ENCODE measurements at places on chromosomes 11 and 22.

DNA sequence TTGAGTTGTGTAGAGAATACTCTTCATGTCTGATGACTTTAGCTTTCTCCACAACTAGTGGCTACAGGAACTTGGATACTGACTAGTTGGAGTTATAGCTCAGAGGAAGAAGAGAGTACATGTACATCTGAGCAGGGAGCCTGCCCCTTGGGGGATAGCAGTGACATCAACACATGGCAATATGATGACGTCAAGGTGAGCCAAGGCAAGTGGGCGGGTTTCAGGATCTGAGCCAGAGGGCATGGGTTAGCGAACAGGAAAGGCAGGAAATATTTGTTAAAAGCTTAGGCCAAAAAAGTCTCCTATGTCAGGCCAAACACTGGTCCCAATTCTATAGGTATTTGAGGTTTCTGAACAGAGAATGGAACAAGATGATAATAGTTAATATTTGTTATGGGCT, 42.0 kb upstream of the HORMAD2 start:
- peak; percentile 48 for DNase-seq

DNA sequence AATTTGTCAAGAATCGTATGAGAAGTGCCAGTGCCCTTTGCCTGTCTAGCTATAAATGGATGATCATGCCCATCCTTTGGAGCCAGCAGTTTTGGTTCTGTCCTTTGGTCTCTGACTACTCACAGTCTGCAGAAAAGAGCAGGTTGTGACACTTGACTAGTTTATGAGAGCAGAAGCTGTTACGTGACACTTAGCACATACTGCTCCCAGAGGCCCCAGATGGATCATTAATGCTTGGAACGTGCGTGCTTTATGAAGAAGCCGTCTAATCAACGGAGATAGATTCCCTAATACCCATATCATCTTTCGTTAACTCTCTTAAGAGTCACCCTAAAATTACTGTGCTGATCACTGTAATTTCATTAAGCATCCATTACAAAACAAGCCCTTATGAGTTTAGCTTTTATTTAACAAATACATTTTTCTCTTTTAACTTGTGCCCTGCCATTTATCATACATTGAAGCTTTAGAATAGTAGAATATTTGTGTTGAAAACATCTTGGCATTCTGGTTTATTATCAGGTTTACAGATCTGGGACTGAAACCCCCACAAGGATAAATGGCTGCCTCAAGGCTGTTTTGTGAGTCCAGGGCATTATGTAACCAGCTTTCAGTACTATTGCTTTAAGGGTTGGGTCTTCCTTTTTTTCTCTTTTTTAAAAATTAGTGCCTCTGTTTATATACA, 47.0 kb upstream of the ADORA2A start:
- DNase-seq, result no peak

- peak; percentile 97 for DNase-seq
Observed at GRCh38 chr11:57499413-57499982, 16.0 kb downstream of the SLC43A1 start.

DNA sequence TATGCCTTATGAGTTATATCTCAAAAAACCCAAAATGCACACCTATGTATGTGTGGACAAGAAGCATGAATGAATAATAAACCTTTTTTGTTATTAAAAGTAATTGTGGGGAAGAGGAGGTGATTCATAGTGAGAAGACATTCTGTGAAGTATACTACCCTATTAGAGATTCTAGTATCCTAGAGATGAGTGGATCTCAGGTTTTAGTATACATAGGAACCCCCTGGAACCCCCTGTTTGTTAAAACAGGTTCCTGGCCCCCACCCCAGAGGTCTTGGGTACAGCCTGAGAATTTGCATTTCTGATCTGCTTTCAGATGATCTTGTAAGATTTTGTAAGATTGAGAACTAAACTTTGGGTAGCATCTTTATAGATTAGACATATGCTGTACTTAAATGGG, 17.5 kb downstream of the NUCB2 start:
- DNase-seq, result no peak

GRCh38 chr11:96101146-96101545, 177.2 kb upstream of the MTMR2 start:
- DNase-seq, result no peak

GRCh38 chr11:121018746-121019145, 5.2 kb upstream of the TBCEL start:
- no peak for DNase-seq

- no peak for DNase-seq
Observed at GRCh38 chr11:128520206-128520887, 67.0 kb downstream of the ETS1 start.

- DNase-seq, result no peak
Observed at GRCh38 chr22:27370269-27370668, 431.3 kb downstream of the MN1 start.

DNA sequence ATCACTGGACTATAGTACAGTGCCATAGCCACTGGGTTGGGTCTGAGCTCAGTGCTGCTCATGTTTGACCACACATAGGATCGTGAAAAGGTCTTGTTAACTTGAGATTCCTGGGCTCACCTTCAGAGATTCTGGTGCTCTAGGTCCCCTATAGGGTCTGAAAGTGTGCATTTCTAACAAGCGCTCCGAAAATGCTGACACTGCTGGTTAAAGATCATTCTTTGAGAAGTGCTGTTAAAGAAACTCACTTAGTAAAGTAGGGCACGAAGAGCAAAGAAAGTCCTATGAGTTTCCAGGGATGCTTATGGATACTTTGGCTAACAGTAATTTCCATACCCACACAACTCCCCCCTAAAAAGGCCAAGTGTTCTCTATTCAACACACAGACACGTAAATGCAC, 108.1 kb upstream of the PAX6 start:
- no peak for DNase-seq

DNA sequence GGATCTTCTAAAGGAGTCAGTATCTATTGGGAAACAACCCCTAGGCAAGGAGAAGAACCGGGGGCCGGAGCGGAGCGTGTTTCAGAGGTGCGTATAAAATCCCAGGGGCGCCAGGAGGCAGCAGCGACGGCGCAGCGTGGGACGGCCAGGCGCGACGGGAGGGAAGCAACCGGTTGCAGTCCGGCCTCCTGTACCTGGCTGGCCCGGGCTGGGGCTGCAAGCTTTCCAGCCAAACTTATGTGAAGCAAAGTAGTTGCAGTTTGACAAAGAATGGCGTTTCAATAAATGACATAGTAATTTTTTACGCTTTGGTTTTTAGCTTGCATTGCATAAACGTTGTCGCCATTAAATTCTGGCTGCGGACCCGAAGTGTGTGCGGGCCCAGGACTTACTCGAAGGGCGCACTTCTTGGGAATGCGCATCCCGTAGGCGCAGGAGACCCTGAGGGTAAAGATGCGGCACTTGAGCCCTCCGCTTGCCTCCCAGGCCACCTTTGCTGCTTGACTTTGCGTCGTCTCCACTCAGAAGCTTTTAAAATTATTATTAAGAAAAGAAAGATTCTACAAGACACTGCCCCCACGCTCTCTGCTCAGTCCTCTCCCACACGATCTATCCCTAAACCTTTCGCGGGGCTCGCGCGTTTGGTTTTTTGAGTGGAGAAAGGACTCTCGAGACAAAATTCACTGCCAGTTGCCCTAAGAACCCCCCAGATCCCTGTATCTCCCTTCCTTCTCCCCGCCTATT, 1.6 kb upstream of the WT1 start:
- no peak for DNase-seq

GRCh38 chr22:42907404-42908373, 50.6 kb upstream of the ARFGAP3 start:
- no peak for DNase-seq

DNA sequence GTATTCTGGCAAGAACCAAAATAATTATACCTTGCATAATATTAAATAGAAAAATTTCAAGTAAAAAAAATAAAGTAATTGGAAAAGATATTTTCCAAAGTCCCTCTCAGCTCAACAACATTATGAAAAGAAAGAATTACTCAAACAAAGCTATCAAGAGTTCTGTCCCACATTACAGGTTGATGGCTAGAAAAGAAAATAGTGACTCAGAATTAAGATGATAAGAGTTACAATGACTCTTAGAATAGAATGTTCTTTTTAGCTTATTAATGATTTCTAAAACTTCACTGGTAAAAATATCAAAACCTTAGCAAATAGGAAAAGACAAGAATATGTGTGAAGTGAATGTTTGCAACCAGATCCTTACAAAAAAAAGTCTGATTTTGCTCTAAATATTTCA, 312.5 kb upstream of the PDGFD start:
- DNase-seq, result no peak

DNA sequence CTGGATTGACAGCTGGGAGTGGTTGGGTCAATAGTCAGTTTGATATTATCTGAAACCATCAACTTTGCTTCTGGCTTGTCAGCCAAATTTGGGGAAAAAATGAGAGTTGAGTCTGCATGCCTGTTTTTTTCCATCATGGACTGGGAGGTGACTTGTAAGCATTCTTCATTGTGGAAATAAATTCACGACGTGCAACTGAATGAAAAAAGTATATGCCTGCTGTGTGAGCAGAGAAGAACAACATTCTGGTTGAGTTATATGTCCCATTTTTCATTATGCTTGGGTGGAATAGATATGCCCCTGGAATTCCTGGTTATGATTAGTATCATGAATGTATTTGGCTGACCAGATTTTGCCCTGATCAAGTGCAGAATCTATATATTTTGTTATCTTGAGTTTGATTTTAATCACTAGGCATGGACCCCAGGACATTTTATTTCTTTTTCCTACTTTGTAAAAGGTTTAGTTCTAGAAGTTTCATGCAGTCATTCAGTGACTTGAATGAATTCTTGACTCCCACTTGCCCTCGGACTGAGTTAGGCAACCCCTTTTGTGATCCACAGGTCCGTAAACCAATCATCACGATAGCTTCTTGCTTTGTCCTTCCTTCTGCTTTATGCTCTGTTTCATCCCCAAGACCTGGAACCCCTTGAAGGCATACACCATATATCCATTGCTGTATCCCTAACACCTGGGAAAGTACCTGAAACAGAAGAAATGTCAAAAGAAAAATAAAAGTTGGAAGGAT, 205.8 kb downstream of the NAV2 start:
- DNase-seq, result no peak

DNA sequence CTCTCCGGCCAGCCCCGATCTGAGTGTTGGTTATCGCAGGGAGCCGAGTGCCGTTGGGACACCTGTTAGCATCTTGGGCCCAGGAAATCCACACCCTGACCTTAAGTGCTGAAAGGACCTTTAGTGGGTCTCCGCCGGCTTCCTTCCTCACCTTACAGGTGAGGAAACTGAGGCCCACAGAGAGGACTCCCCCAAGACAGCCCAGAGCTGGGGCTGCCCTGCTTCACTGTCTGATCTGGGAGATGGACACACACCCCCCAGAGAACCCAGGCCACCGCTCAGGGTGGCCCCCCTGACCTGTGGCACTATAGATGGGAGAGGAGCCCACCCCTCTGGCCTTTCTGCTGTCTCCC, 73.6 kb downstream of the FBLN1 start:
- DNase-seq, result no peak

- no peak for DNase-seq
Observed at GRCh38 chr11:65719871-65720210, 757 bp downstream of the RNASEH2C start.

DNA sequence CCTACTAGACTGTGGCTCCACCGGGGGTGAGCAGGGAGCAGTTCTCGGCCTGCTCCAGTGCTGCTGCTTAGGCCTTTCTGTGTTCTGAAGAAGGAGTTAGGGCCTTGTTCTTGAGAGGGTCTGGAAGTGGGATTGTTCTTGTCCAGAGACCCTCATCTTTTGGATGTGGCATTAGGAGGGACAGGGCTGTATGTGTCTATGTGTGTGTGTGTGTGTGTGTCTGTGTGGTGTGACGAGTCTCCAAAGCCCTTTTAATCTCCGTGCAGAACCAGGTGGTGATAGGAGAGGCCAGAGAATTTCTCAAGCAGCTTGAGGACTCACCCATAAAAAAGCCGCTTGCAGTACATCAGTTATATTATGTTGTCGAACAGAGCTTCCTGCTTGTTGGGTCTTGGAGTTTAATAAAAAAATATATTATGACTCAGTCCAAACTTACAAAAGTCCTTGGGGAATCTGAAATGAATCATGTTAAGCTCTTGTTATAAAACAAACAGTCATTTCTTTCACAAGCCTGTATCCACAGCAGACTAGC, 196.5 kb downstream of the TENM4 start:
- no peak for DNase-seq

- DNase-seq, result no peak
Observed at GRCh38 chr22:28650463-28650862, 29.2 kb downstream of the TTC28 start.

All from left cardiac atrium (tissue), 4 donors.